ENCODE measurements at places on chromosomes 2 and 18. TPM values are rescaled to one million over a fixed set of nuclear protein-coding genes. Genes with fewer than 3 reads are reported as not detected.

DNA sequence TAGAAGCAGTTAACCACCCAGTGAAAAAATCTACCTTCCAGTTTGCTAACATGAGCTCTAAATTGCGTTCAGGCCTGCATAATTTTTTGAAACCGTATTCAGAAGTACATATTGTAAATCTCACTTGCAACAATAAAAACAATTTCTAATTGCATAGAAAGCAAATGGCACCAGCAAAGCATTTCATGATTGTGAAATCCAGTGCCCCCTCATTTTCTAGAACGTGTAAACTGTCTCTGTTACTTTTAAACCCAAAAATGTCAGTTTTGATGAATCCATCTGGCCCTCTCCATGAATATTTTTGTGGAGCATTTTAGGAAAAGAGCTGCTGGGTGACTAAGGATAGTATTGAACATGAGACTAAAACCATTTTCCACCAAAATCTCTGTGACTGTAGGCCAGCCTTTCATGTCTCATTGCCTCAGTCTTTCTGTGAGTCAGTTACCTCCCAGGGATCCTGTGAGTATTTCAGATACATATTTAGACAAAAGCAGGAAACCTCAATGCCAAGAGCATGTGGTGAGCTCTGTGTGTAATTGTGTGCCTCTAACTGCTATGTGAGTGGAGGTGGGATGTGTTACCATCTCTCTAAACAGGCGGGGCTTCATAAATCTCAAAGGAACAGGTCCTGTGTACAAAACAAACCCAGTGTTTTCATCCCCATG, 477.8 kb upstream of the DCC start:
- no peaks in the 10 kb centered on the region for H3K4me1 ChIP-seq
- H3K36me3 ChIP-seq, result no peaks in the 10 kb centered on the region
- DNase-seq, result no peak
- no peak overlapping the region for H3K4me3 ChIP-seq
- H3K27me3 ChIP-seq, result no peaks in the 10 kb centered on the region

- no peak overlapping the region for H3K4me3 ChIP-seq
- H3K36me3 ChIP-seq, result peaks cover 77% of the 10 kb centered on the region
- H3K27ac ChIP-seq, result no peak overlapping the region
- H3K27me3 ChIP-seq, result no peaks in the 10 kb centered on the region
- peaks cover 14% of the 10 kb centered on the region for H3K4me1 ChIP-seq
- DNase-seq, result no peak
Observed at GRCh38 chr2:118000041-118000440, 13.8 kb downstream of the CCDC93 start.

DNA sequence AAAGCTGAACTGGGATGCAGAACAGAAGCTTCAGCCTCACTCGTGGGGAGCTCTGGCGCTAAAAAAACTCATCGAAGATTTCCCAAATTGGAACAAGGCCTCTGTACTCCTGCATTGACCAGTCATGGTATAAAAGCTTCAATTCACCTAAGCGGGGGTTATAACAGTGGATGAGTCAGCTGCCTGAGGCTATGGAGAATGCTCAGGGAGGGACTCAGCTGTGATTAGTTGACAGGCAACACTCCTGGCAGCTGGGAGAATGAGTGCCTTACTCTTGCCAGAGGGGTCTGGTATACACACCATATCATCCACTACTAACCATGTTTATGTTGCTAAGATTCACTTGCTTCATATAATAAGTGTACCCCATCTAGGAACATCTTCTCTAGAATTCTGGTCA, 350.6 kb upstream of the VRK2 start:
- H3K4me3 ChIP-seq, result no peak overlapping the region
- no peaks in the 10 kb centered on the region for H3K27me3 ChIP-seq
- no peaks in the 10 kb centered on the region for H3K36me3 ChIP-seq
- H3K27ac ChIP-seq, result no peak overlapping the region
- H3K4me1 ChIP-seq, result no peaks in the 10 kb centered on the region

- no peak overlapping the region for H3K4me3 ChIP-seq
Observed at GRCh38 chr18:26293982-26294381, 67.7 kb downstream of the TAF4B start.

DNA sequence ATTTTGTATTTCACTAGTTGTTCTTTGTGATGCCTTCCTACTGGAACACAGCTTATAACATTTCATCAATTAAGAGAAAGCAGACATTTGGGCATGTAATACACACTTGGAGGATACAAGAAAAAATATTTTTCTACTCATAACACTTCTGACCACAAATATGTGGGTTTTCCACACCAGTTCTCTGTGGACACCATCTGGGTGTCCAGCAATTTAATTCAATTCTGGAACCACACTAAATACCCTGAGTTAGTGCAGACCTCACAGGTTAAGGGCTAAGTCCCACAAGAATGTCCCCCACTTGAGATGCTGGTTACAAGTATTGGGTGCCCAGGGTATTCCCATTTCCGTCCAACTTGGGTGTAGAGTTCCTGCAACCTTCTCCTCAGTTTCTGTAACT, 91.1 kb upstream of the SKOR2 start:
- DNase-seq, result no peak
- no peak overlapping the region for H3K27ac ChIP-seq
- H3K27me3 ChIP-seq, result peaks cover 8% of the 10 kb centered on the region
- H3K36me3 ChIP-seq, result no peaks in the 10 kb centered on the region
- H3K4me3 ChIP-seq, result no peak overlapping the region

GRCh38 chr2:177296040-177296439, 31.5 kb upstream of the NFE2L2 start:
- H3K36me3 ChIP-seq, result no peaks in the 10 kb centered on the region
- H3K27me3 ChIP-seq, result peaks cover 22% of the 10 kb centered on the region
- H3K4me3 ChIP-seq, result no peak overlapping the region
- peaks cover 4% of the 10 kb centered on the region for H3K4me1 ChIP-seq
- DNase-seq, result no peak

GRCh38 chr18:79566771-79567431, 112.7 kb upstream of the CTDP1 start:
- H3K27ac ChIP-seq, result peak overlapping the region; percentile 87
- no peak overlapping the region for H3K4me3 ChIP-seq
- H3K36me3 ChIP-seq, result no peaks in the 10 kb centered on the region

DNA sequence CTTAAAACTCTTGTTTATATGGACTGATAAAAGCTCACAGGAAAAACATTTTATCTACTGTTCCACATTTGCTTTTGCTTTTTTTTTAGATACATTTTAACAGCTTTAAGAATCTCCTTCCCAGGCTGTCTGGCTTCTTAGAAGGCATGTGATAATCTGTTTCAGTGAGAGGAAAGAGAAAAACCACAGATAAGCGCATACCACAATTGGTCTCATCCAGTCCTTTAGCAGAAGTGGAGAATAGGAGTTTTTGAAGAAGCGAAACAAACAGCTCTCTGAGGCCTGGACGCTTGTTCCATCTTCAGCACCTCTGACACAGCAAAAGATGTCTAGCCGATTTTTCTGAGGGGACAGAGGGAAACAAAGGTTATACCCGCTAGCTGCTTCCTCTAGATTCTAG, 37.6 kb downstream of the RMC1 start:
- H3K36me3 ChIP-seq, result peaks cover 92% of the 10 kb centered on the region
- H3K4me1 ChIP-seq, result no peaks in the 10 kb centered on the region
- DNase-seq, result no peak

GRCh38 chr2:23469142-23469540, 84.2 kb downstream of the KLHL29 start:
- H3K36me3 ChIP-seq, result no peaks in the 10 kb centered on the region
- no peak for DNase-seq
- H3K4me1 ChIP-seq, result no peaks in the 10 kb centered on the region
- no peak overlapping the region for H3K27ac ChIP-seq
- H3K4me3 ChIP-seq, result no peak overlapping the region
- H3K27me3 ChIP-seq, result no peaks in the 10 kb centered on the region

GRCh38 chr2:71511776-71512175, 58.4 kb downstream of the DYSF start:
- no peaks in the 10 kb centered on the region for H3K4me1 ChIP-seq
- DNase-seq, result no peak
- H3K4me3 ChIP-seq, result no peak overlapping the region
- no peaks in the 10 kb centered on the region for H3K27me3 ChIP-seq
- no peak overlapping the region for H3K27ac ChIP-seq

- peaks cover 8% of the 10 kb centered on the region for H3K4me1 ChIP-seq
- no peak for DNase-seq
- H3K36me3 ChIP-seq, result no peaks in the 10 kb centered on the region
- H3K27ac ChIP-seq, result no peak overlapping the region
- H3K4me3 ChIP-seq, result no peak overlapping the region
Observed at GRCh38 chr2:74843899-74844298, 10.0 kb downstream of the HK2 start.

DNA sequence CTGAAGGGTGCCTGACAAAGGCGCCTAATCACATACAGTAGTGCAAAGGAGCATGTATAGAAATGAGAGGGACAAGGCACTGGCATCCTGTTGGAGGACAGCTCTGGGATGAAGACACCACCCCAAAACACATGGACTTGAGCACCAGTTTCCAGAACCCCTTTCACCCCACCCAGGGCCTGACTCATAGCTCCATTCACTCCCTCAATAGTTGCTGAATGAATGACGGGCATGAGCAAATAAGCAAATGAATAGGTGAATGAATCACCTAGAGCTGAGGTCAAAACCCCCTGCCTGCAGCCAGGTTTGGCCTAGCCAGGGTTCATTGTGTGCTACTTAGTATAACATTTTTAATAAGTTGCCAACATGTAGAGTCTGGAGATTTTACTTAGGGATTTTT, 66.3 kb downstream of the NRP2 start:
- H3K4me1 ChIP-seq, result no peaks in the 10 kb centered on the region
- no peak overlapping the region for H3K27ac ChIP-seq
- peaks cover 74% of the 10 kb centered on the region for H3K36me3 ChIP-seq
- H3K4me3 ChIP-seq, result no peak overlapping the region

DNA sequence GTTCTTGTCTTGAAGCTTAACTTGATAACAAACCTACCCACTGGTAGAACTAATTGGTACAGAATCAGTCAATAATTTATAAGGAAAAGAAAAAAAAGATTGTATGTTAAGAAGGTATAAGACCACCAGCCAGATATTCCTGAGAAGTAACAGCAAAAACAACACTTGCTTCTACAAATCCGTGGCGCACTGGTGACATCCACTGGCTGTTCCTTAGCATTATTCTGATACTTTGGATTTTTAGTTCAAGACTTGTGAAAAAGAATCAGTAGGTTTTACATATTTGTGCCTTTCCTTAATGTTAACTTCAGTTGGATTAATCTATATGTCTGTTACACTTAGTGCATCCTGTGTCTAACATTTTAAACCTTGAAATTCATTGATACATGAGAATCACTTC, 141.8 kb downstream of the GRB14 start:
- no peaks in the 10 kb centered on the region for H3K27me3 ChIP-seq
- no peaks in the 10 kb centered on the region for H3K36me3 ChIP-seq
- DNase-seq, result peak; percentile 78
- no peak overlapping the region for H3K4me3 ChIP-seq
- no peaks in the 10 kb centered on the region for H3K4me1 ChIP-seq
- no peak overlapping the region for H3K27ac ChIP-seq

GRCh38 chr2:169131587-169132512, 62.5 kb downstream of the DHRS9 start:
- no peak overlapping the region for H3K27ac ChIP-seq
- no peak overlapping the region for H3K4me3 ChIP-seq
- DNase-seq, result no peak
- peaks cover under 1% of the 10 kb centered on the region for H3K4me1 ChIP-seq
- no peaks in the 10 kb centered on the region for H3K36me3 ChIP-seq

Gene SAG
- total RNA-seq, result not detected

Gene DLX1
- not detected for total RNA-seq

Gene CDKL4
- not detected for total RNA-seq

Gene FOXI3
- total RNA-seq, result 0.93 TPM

Gene PHOSPHO2
- total RNA-seq, result 7.3 TPM
